ENCODE measurements at places on chromosomes 1 and 21.

- DNase-seq: peak; percentile 53
Measured at GRCh38 chr1:155127105-155127966, at the start of gene EFNA1. EFNA1 (plus strand) TSS chr1:155127876; CDS start chr1:155127978, 102 bp downstream.

GRCh38 chr1:21326861-21327344, 36.6 kb upstream of the ECE1 start:
- DNase-seq: no peak

GRCh38 chr1:208256556-208256955, 12.4 kb upstream of the PLXNA2 start:
- DNase-seq: no peak

DNA sequence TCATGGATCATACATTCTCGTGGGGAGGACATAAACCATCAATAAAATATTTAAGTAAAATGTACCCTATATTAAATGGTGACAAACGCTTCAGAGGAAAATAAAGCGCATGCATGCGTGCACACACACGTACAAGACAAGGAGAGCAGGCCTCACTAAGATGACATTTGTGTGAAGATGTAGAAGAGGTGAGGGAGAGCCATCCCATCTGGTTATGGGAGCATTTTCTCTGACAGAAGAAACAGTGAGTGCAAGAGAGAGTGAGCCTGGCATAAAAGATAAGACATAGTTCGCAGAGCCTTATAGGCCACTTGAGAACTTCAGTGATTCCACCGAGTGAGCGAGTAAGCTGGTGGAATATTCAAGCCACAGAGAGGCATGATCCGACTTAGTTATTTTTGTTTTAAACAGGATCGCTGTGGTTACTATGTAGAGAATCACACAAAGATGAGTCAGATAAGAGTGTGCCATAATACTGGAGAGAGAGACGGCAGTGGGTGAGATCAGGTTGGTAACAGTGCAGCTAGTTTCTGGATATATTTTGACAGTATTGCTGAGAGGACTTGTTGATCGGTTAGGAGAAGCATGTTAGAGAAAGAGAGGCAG, 624.2 kb downstream of the PLPP3 start:
- DNase-seq: no peak

DNA sequence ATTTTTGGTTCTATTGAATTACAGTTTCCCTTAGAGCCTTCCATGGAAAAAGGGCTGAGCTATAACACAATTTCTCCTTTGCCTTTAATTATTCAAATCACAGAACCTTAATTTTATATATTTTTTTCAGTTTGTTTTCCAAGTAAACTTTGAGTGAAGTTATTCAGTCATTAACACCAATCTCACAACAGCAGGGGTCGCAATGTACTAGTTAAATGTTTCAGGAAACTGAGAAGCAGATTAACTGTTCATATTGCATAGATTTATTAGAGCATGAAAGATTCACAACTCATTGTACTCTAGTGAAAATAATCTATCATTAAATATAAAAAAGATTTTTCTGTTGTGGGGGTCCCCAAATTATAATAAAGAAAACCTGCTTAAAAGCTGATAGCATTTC, 64.1 kb downstream of the KIFAP3 start:
- no peak for DNase-seq

GRCh38 chr21:37710546-37711285, 205.5 kb downstream of the KCNJ6 start:
- no peak for DNase-seq

- DNase-seq: no peak
Measured at GRCh38 chr1:39214714-39214997, 10.2 kb downstream of the MACF1 start.

DNA sequence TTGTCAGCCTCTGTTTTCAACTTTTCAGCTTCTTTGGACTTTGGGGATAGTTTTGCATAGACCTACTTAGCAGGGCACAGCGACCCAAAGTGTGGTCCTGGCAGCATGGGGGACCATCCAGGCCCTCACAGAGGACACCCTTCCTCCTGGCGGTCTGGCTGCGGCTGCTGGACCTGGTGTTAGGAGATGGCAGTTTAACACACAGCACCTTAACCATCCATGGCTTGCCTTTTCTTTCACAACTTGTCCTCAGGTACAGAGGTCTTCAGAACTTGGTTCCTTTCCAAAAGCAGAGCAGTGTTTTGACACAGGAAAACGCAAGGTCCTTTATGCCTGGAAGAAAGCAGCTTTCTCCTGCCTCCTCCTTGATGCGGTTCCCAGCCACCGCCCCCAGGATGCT, 68.1 kb downstream of the RHOU start:
- DNase-seq: no peak

DNA sequence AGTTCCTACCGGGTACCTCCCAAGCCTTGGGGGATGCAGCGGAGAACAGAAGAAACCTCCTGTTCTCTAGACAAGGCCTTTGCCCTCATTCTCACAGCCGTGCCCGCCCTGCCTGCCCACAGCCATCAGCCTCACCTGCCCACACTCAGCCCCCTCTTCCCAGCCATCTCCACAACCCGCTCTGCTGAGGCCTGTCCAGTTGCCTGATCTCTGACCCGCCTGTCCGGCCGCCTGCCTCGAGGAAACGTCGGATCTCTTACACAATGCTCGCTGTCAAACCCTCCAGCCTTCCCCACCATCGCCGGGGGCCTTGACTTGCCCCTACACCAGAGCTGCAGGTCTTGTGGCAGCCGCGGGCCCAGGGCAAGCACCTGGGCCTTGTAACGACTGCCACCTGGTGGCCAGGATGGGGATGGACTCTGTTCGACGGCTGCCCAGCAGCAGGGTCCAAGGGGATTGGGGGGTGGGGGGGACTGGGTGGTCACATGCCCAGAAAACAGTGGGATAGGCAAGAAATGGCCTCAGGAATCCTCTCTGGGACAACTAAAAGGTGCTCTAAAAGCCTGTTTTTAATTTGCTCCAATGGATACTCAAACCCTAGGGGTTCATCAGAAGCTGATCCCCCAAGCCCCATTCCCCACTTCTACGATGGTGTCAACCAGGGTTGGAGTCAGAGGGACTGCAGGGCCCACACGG, 31.0 kb downstream of the SLC45A1 start:
- peak; percentile 89 for DNase-seq

Measured in GM10248 (cell line).